Left ventricle myocardium superior (tissue), 1 donor: ENCODE measurements at places on chromosomes 1 and 21. TPM values are rescaled to one million over a fixed set of nuclear protein-coding genes. Genes with fewer than 3 reads are reported as not detected.
A peak's percentile ranks its signal among the peaks of the same experiment; 100 is the strongest.

- DNase-seq = no peak
These were observed 5.2 kb upstream of the BACH1 start for GRCh38 chr21:29293495-29293894.

DNA sequence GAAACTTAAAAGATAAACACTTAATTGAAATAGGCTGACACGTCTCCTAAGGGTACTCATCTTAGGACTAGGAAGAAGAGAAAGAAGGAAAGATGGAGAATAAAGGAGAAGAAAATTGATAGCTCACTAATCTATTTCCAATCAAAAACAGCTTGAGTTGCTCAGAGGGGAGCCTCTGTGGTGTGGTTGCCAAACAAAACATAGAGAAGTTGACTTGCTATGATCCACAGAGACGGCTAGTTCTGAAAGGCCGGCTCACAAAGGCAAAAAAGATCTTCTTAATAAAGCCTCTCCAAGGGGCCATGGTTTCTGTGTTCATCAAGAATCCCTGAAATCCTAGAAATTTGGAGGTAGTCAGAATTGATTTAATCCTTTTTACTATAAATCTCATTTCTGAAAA, 644.1 kb downstream of the LMO4 start:
- no peak for DNase-seq

DNA sequence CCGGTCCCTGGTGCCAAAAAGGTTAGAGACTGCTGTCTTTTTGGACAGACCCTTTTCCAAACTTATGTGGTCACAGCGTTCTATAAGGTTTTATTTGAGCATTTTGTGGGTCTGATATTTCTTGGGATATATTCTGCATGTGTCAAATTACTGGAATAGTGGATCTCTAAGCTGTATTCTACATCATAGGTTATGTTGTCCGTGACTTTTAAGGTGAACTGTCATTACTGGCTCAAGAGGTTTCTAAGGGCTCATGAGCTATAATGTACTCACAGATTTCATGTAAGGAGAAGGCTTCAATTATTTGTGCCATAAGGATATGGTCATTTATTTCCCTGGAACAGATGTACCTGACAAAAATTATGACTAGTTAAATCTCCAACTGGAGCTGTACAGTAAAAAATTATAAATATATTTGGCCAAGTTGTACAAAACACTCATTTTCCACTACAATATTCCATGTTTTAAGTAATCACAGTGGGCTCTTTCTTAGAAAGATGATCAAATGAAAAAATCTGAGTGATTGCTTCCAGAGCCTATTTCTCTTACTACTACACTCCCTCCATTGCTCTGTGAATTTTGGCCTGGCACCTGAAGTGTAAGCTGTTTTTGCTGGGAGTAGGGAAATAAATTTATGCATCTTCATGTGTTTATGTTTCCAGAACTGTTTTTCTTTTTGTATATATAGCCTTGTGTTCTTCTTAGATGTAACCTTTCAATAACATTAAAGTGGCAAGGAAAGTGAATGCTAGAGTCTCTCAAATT, 538.1 kb upstream of the ZRANB2 start:
- DNase-seq = no peak

- no peak for DNase-seq
These were observed 79.6 kb downstream of the MAP3K21 start for GRCh38 chr1:233406994-233407631.

Gene OR2T3
- not detected for total RNA-seq

- DNase-seq = no peak
These were observed 15.5 kb downstream of the SMYD3 start for GRCh38 chr1:246491551-246492053.

Gene MAP3K21
- total RNA-seq = 0.50 TPM

Gene SAMSN1
- 1.7 TPM for total RNA-seq

DNA sequence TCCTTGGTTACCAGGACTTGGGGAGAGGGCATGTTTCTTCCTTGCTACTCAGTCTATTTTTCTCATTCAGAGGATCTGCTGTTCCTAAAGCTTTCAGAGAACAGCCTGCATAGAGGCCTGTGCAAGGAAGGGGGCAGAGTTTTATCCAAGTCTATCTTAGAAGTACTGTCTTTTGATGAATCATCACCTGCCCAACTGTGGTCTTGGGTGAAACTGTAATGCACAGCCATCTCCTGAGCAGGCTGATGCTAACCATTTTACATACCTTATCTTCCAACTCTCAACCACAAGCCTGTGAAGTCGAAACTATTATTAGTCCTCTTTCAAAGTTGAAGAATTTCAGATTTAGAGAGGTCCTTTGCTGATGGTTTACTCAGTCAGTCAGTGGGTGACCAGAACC, 368.0 kb downstream of the HHAT start:
- no peak for DNase-seq

DNA sequence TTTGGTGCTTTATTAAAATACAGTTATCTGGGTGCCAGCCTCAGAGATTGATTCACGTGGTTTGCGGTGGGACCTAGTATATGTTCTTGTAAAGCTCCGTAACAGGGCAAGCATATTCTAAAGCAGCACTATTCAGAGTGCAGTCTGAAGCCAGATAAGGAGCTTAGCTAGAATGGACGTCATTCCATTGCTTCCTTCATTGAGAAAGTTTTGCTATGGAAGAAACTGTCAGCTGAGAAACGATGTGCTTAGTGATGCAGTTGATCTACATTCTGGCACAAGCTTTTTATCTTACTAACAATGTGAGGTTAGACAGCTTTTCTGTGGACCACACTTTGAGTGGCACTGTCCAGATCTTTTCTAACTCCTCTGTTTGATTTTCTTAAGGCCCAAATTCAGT, 26.2 kb downstream of the SLC44A3 start:
- no peak for DNase-seq

Gene TAS1R1
- total RNA-seq = not detected

- DNase-seq = no peak
These were observed 34.2 kb downstream of the JUN start for GRCh38 chr1:58749646-58750045.

- no peak for DNase-seq
These were observed 1.4 kb upstream of the VAMP4 start for GRCh38 chr1:171743081-171743870.

DNA sequence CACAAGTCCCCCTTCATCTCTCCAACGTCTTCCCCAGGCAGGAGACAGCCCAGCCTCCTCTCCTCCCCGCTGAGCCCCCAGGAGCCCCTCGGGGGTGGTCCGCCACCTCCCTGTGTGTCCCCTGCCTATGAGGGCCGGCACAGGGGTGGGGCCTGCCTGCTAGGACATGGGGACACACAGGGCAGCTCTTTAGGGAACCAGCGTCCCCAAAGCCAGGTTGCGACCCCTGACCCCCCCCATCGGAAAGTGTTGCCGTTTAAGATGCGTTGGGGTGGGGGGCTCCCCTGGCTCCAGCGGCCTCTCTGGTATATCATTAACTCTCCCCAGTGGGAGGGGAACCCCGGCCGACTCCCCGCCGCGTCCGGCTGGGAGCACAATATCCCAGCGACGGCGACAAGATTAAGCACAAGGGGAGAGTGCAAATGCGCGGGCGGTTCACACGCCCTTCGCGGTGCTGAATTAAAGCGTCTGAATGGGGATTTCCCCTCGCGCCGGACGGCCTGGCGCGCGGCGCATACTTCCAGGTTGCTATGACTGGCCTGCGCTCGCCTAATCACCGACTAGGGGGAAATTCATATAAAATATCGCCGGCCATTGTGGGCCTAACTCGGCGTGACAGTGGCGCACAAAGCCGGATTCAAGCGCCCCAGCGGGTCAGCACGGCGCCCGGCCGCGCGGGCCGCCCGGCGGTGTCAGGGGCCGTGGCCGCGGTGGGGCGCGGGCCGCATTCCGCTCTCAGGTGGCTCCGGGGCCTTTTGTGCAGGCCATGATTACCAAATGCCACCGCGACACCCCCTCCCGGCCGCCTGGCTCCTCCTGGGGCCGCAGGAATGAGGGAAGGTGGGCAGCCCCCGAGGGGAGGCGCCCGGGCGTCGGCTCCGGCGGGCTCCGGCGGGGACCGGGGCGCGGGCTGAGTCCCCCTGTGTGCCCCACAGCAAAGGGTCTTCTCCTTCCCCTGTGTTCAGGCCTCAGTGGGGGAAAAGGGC, 30.9 kb downstream of the WNT3A start:
- peak; percentile 33 for DNase-seq

GRCh38 chr1:151841141-151841540, 1.5 kb upstream of the C2CD4D start:
- no peak for DNase-seq

GRCh38 chr21:41786509-41786987, 19.7 kb upstream of the RIPK4 start:
- DNase-seq = no peak

- DNase-seq = no peak
These were observed 48.8 kb upstream of the MAN1A2 start for GRCh38 chr1:117318426-117318825.

DNA sequence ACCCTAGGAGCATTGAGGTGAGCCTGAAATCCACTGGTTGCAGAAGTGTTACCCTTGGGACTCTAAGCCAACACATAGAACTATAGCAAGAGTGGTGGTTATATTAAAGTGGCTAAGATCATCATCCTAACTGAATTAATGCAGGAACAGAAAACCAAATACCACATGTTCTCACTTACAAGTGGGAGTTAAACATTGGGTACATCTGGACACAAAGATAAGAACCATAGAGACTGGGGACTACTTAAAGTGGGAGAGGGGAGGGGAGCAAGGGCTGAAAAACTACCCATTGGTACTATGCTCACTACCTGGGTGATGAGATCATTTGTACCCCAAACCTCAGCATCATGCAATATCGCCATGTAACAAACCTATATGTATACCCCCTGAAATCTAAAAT, 100.0 kb downstream of the SLC25A24 start:
- no peak for DNase-seq

GRCh38 chr1:206535853-206536188, 28.5 kb downstream of the RASSF5 start:
- DNase-seq = no peak

DNA sequence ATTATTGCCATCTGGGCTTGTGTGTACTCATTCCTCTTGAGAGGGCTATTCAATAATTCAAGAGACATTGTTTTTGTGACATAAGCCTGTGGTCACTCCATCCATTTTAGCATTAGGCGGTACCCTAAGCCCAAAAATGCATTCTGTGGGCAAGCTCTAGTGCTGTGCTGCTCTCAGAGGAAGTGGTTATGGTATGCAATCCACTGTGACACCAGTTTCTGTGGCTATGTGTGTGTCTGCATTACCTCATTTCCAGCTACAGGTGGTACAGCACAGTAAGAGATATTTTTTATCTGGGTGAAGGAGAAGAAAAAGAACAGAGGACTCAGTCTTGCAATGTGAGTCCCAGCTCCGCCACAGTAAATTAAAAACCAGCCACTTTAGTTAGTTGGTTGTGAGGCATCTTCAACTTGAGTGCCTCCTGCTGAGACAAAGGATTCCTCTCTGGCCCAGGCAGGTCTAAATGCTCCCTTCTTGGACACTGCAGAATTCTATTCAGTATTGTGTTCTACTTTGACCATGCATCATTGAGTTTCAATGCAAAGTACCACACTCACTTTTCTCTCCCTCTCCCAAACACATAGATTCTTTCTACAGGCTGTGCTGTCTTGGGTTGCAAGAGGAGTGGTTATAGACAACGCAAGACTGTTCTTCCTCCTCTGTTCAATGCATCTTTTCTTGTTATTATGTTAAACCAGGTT, 777.8 kb upstream of the BRINP3 start:
- no peak for DNase-seq

GRCh38 chr1:30322859-30323257, 400.5 kb downstream of the MATN1 start:
- DNase-seq = no peak

DNA sequence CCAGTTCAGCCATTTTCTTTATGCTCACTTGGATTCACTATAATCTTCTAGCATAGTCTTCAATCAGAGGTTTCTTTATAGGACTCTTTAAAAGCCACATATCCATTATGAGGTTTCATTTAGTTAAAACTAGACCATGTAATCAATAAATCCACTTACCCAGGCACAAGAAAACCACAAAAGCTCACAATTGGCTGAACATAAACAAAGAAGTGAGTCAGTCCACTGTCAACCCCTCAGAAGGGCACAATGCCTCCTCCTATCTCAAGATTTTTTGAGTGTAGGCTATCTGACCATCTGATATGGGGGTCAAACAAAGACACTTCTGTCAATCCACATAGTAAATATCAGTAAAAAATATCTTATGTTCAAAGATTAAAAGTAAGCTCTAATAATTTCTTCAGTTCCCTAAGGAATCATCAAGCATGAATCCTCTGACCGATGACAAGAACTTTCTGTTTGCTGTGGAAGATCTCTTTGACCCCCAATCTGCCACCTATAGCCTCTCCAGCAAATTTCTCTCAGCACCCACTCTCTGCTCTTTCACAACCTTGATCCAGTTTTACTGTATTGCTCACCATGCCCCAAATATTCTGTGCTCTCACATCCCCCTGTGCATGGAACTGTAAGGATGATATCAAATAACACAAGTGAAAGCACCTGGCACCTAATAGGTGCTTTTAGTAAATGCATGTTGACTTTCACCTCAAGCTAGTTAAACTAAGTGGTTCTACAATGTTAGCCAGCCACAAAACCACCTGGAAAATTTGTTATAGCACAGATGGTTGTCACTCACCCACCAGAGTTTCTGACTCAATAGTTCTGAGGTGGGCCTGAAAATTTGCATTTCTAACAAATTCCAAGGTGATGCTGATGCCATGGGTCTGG, 16.7 kb downstream of the RAB3B start:
- DNase-seq = no peak

GRCh38 chr21:32102426-32102825, 176.4 kb downstream of the MIS18A start:
- DNase-seq = no peak

Gene NR1I3
- not detected for total RNA-seq

DNA sequence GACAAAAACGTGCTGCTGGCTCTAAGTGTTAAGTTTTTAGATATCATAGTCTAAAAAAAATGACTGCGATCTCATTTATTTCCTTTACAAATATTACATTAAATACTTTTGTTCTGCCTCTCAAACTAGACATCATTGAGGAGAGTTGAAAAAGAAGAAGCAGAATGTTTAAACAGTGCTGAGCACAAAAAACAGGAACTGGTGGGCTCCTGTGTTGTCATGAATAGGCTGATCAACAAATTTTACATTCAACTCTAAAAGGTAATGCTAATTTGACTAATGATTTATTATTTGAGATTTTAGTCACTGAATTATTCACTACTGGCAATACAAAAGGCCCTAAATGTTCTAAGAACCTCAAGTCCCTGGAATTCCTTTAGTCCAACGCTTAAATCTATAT, 66.1 kb downstream of the GPATCH2 start:
- DNase-seq = no peak

DNA sequence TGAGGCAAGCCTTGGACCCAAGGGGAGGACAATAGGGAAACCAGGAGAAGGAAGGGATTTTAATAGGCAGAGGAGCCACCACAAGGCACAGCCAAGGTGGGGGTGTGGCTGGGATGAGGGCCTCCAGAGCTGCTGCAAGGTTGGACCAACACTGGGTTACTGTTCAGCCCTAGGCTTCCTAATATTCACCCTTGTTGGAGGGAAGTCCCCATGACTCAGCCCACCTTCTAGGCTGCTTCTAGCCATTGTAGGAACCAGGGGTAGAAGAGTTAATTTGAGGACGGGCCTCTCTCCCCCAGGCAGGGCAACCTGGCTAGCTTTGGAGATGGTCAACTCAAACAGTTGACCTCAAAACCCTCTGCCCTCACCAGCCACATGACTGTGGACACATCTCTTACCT, 59.5 kb downstream of the KCNN3 start:
- no peak for DNase-seq

Gene SYCP1
- total RNA-seq = not detected

Gene CLDN17
- total RNA-seq = not detected

GRCh38 chr1:7988576-7988975, 27.1 kb downstream of the PARK7 start:
- DNase-seq = no peak

Gene UMODL1
- not detected for total RNA-seq

Gene TCHHL1
- not detected for total RNA-seq

- no peak for DNase-seq
These were observed 411.1 kb downstream of the SETD4 start for GRCh38 chr21:35649186-35649585.

Gene GJA9
- not detected for total RNA-seq

Gene COL9A2
- total RNA-seq = 0.45 TPM
